ENCODE measurements at places on chromosomes 3 and 15. TPM values are rescaled to one million over a fixed set of nuclear protein-coding genes. Genes with fewer than 3 reads are reported as not detected.
A peak's percentile ranks its signal among the peaks of the same experiment; 100 is the strongest.

Gene RASA2
- total RNA-seq, result 2.8 TPM

Gene PPM1L
- total RNA-seq, result 132 TPM

Gene DCP1A
- total RNA-seq, result 16.9 TPM

Gene KLHL40
- 475 TPM for total RNA-seq

Gene NOX5
- not detected for total RNA-seq

Gene EFL1
- 15.9 TPM for total RNA-seq

GRCh38 chr15:48695088-48695826 lies 49.7 kb upstream of the FBN1 start:
- H3K4me1 ChIP-seq, result no peaks in the 10 kb centered on the region
- H3K4me3 ChIP-seq, result no peak overlapping the region
- no peak overlapping the region for H3K27ac ChIP-seq
- no peaks in the 10 kb centered on the region for H3K27me3 ChIP-seq
- DNase-seq, result no peak
- H3K36me3 ChIP-seq, result no peaks in the 10 kb centered on the region

- H3K4me3 ChIP-seq, result no peak overlapping the region
- no peaks in the 10 kb centered on the region for H3K36me3 ChIP-seq
- no peak overlapping the region for H3K27ac ChIP-seq
- DNase-seq, result peak; percentile 22
- H3K27me3 ChIP-seq, result no peaks in the 10 kb centered on the region
- peaks cover 21% of the 10 kb centered on the region for H3K4me1 ChIP-seq
Measured at GRCh38 chr3:128322030-128323022, 144.4 kb downstream of the DNAJB8 start.

GRCh38 chr15:30962079-30962478 lies 29.3 kb downstream of the MTMR10 start:
- H3K4me3 ChIP-seq, result peak overlapping the region; percentile 14
- peak overlapping the region; percentile 84 for H3K27ac ChIP-seq
- DNase-seq, result peak; percentile 70
- H3K4me1 ChIP-seq, result peaks cover 36% of the 10 kb centered on the region
- H3K36me3 ChIP-seq, result no peaks in the 10 kb centered on the region
- H3K27me3 ChIP-seq, result no peaks in the 10 kb centered on the region

- no peaks in the 10 kb centered on the region for H3K27me3 ChIP-seq
- H3K4me3 ChIP-seq, result no peak overlapping the region
- no peak for DNase-seq
Measured at GRCh38 chr3:134952371-134952770, 157.3 kb downstream of the EPHB1 start.

DNA sequence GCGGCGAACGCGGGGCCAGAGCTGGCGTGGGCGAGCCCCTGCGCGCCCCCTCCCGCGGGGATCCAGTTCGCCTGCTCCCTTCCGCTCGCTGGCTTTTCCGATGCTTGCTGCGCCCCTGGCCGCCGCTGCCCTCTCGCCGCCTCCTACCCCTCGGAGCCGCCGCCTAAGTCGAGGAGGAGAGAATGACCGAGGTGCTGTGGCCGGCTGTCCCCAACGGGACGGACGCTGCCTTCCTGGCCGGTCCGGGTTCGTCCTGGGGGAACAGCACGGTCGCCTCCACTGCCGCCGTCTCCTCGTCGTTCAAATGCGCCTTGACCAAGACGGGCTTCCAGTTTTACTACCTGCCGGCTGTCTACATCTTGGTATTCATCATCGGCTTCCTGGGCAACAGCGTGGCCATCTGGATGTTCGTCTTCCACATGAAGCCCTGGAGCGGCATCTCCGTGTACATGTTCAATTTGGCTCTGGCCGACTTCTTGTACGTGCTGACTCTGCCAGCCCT lies 721 bp downstream of the P2RY1 start:
- peak overlapping the region; percentile 78 for H3K4me3 ChIP-seq
- peak overlapping the region; percentile 32 for H3K27ac ChIP-seq
- H3K27me3 ChIP-seq, result no peaks in the 10 kb centered on the region
- DNase-seq, result no peak

GRCh38 chr3:107942244-107942643 lies 148.6 kb downstream of the CD47 start:
- no peak overlapping the region for H3K27ac ChIP-seq
- no peaks in the 10 kb centered on the region for H3K4me1 ChIP-seq

DNA sequence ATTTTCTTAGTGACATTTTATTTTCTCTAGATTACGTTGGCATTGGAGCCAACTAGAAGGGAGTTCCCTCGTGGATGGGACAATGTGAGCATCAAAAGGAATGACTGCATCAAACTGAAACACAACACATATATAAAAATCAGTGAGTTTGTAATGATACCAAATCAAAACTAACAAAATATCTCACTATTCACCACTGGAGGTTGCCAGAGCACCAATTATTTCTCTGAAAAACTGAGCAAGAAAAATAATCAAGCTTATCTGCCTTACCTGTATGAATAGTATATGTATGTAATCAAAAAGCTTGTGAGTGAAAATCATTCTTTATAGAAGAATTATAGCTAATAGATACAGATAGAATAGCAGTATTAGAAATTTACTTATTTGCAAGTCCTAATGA lies 46.8 kb upstream of the OTOL1 start:
- DNase-seq, result no peak
- H3K27me3 ChIP-seq, result no peaks in the 10 kb centered on the region
- H3K36me3 ChIP-seq, result no peaks in the 10 kb centered on the region

DNA sequence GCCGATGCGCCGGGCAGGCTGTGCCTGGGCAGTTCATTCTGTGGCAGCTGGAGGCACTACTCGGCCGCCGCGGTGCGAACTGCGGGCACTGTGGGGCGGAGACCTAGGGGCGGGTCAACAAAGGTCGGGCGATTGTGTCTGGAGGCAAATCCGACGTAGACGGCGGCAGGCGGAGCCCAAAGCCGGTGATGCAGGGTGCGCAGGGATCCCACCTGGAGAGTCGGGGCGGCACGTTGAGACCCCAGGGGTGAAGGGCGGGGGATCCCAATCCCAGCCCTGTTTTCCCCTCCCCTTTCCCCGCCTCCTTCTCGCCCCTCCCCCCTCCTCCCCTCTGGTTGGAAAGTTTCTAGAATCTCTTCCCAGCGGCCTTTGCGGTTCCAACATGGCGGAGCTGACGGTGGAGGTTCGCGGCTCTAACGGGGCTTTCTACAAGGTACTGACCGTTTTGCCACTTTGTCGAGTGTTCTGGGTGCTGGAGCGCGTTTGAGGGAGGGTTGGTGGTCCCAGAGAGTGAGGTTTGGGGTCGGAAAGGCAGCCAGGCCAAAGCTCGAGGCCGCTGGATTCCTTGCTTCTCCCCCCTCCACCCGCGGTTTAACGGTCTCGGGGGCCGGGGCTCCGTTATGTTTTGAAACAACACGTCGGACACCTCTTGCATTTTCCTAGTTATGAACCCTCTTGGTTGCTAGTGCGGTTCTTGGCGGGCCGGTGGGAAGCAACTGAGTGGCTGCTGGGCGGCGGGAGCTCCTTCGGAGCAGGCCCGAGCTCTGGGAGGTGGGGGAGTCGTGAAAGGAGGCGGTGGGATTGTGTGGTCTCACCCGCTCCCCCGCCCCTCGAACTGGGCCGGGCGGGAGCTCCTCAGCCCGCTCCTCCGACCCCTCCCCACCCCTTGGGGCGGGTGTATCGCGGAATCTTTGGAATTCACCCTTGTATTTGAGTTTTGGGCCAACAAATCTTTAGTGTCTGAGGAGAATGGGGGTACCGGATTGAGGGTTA lies at the start of gene FXR1:
Gene FXR1, plus strand, starts transcription at position 367 of the 993 bp plus-strand sequence. Its CDS starts 16 bp downstream, at position 383.
- H3K27ac ChIP-seq, result peak within 1 kb of the TSS; percentile 94
- DNase-seq, result peak; percentile 85
- no peaks in the 10 kb centered on the region for H3K36me3 ChIP-seq

GRCh38 chr3:186599142-186599784 lies 13.6 kb upstream of the AHSG start:
- no peaks in the 10 kb centered on the region for H3K27me3 ChIP-seq
- H3K4me3 ChIP-seq, result no peak overlapping the region
- H3K27ac ChIP-seq, result no peak overlapping the region
- H3K4me1 ChIP-seq, result no peaks in the 10 kb centered on the region
- H3K36me3 ChIP-seq, result no peaks in the 10 kb centered on the region

DNA sequence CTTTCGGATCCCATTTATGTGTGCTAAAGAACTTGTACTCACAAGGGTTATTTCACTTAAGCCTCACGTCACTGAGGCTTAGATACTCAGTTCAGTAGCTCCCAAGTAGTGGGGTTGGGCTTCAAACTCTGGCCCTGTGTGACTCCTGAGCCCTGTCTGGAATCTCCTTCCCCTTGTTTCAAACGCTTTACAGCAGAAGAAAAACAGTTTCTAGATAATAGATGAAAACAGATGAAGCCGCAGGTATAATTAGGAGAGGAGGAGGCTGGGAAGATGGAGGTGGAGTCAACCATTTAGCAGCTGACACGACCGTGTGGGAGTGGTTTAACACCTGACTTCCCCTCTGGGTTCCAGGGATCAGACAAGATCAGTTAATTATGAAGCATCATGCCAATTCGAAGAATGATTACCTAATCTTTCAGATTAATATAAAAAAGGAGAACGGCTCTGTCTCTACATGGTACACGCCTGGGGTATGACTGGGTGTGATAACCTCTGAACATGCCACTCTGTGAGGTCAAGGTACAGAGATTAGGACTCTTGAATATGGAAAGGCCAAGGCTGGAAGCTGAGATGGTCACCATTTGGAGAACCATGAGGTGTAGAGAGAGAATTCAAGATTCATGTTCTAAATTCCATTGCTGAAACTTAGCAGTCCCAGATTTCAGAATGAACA lies 31.1 kb downstream of the TPM1 start:
- no peak overlapping the region for H3K4me3 ChIP-seq
- H3K27me3 ChIP-seq, result no peaks in the 10 kb centered on the region
- H3K27ac ChIP-seq, result no peak overlapping the region
- no peaks in the 10 kb centered on the region for H3K36me3 ChIP-seq

DNA sequence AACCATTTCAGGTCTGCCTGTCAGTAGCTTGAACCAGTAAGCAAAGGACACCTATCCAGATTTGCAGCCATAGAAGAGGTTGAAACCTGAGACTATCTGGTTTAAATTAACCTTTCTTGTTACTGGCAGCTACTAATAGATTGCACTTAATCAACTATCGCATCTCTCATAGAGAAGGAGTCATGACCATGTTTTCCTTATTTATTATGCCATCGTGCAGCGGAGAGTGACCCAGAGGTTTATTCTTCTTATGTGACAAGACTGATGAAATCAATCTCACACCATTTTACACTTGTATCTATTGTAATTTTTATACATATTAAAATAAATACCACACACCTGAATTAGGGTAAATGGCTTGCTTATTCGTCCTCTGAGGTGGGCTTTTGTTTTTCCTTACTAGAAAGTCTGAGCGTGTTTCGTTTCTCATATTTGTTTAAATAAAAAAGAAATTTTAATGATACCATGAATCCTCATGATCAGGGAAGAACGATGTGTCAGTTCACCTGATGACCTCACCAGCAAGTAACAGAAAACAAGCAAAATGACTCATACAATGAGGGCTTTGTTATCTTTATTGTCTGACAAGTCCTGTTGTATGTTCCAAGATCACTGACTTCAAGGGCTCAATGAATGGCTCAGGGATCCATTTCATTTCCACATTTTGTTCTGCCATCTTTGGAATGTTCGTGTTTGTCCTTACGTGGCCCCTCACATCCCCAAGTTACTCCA lies 379.5 kb upstream of the DPH6 start:
- H3K27ac ChIP-seq, result no peak overlapping the region
- H3K36me3 ChIP-seq, result no peaks in the 10 kb centered on the region
- no peaks in the 10 kb centered on the region for H3K27me3 ChIP-seq
- no peaks in the 10 kb centered on the region for H3K4me1 ChIP-seq
- no peak for DNase-seq
- H3K4me3 ChIP-seq, result no peak overlapping the region

GRCh38 chr3:45507820-45508317 lies 86.7 kb upstream of the LIMD1 start:
- no peak overlapping the region for H3K27ac ChIP-seq
- H3K27me3 ChIP-seq, result no peaks in the 10 kb centered on the region
- no peaks in the 10 kb centered on the region for H3K4me1 ChIP-seq
- peak; percentile 30 for DNase-seq

GRCh38 chr3:105527949-105528348 lies 161.2 kb downstream of the ALCAM start:
- DNase-seq, result no peak
- no peak overlapping the region for H3K27ac ChIP-seq
- no peaks in the 10 kb centered on the region for H3K27me3 ChIP-seq
- no peak overlapping the region for H3K4me3 ChIP-seq
- no peaks in the 10 kb centered on the region for H3K4me1 ChIP-seq
- no peaks in the 10 kb centered on the region for H3K36me3 ChIP-seq
